ENCODE measurements at places on chromosomes 6 and 20.
A peak's percentile ranks its signal among the peaks of the same experiment; 100 is the strongest.

- DNase-seq: no peak
Observed at GRCh38 chr6:147738099-147738498, 229.6 kb downstream of the SAMD5 start.

DNA sequence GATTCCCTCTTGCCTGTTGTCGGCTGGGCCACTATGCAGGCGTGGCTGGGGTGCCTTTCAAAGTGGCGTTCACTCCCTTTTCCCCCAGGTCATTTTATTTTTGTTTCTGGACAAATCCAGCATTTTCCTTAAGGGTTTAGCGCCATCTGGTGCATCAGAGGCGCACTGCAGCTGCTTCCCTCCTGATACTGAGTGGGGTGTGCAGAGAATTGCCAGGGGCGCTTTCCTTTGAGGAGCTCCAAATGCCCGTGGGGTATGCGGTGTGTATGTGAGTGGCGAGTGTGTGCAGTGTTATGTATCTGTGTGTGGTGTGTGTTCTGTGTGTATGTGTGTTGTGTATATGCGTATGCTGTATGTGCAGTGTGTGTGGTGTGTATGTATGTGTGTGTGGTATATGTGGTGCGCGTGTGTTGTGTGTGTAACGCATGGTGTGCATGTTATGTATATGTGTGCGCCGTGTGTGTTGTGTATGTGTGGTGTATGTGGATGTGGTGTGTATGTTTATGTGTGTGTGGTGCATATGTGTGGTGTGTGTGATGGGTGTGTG lies 100.1 kb upstream of the AGPAT4 start:
- peak; percentile 58 for DNase-seq

DNA sequence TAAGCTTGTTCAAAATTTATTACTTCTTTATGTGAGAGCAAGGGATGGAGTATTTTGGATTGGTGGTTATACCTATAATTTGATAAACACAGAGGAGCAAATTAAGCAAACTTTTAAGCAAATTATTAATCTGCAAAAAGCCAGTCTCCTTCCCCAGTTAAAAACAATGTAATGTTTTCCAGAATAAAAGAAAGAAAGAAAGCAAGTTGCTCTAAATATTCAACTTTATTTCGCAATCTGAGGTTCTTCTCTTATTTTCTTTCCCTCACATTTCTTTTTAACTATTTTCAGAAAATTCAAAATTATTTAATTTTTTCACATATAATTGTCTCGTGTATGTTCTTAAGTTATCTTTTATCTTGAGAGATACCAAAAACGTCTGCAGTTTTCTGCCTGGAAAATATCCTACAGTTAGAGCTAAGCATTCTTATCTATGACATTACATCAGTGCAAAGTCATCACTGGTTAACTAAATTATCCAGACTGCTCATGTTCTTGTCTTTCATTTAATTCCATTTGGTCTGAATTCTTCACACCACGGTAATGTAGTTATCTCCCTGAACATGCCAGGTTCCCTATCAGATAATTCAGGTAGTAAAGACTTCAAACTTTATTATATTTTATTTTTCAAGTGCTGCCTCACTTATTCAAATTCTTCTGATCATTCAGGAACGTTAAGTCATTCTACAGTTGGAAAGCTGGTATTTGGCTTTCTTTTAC lies 3.3 kb upstream of the CNKSR3 start:
- DNase-seq: no peak

- no peak for DNase-seq
Observed at GRCh38 chr6:117674503-117674902, 766 bp upstream of the NUS1 start.

DNA sequence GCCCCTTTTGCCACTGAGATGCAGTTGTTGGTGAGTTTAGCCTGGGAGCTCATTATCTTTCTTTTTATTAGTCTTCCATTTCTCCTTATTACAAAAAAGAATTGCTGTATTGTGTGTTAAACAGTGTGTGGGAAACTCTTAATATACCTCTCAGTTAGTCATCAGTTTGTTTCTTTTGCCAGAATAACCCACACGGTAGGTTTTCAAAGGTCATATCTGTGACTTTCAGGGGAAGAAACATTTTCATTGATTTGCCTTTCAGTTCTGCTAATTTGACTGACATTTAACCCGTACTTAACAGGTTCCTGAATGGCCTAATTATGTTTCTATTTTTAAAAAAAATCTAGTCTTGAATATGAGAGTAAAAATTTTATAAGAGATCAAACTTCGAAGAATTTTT lies 145.3 kb downstream of the KHDC1L start:
- no peak for DNase-seq

DNA sequence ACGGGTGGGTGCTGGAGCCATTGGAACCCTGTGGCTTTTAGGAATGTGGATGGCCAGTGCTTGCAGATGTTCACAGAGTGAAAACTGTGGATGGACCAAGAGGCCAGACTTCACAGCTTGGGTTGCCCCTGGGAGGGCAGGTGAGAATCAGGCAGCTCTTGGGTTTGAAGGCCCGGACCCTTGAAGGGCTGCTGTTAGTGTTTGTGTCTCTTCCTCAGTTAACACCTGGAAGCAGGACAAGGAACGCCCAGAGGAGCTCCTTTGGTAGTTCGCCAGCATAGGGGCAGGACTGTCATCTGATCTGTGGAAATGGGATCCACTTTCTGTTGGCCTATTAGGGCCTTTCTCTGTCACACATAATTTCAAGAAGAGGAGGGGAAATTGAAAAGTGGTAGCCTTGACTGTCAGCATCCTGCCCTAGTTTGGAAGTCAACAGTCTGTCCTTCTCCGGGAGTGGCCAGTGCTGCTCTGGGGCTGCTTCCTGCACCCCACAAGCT lies 43.6 kb downstream of the RIOK1 start:
- DNase-seq: no peak

DNA sequence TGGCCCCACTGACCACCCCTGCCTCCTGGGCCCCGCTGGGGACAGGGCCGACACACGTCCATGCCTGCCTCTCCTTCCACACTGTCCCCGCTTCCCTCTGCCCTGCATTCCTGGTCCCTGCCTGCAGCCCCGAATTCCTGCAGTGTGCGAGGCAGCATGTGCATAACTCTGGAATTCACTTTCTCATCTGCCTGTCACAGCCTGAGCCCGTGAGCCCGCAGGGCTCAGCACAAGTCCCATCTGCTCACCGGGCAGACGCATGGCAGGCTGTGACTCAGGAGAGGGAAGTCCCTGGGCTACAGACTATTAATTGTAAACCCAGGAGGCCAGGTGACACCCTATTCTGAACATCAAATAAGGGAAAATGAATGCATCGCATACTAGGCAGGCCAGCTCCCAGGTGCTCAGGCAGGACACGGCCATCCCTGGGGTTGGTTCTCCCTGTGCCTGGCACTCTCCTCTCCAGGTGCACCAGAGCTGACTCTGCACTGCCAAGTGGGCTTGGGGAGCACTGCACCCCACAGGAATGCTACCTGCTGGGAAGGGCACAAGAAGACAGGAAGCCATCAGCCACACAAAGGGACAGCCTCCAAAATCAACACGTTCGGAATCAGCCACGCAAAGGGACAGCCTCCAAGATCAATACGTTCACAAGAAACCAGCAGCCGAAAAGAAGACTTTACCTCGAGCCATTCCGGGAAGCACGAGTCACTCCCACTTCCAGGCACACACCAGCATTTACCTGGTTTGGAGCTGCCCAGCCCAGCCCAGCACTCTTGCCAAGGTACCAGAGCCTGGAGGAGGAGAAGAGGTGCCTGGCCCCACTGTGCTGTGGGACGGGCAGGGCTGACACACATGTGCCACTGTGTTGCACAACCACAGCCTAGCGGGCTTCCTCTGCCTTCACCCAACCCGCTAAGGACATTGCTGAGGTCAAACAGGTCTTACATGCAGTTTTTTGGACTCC lies 65.9 kb downstream of the DLL1 start:
- DNase-seq: peak; percentile 76

DNA sequence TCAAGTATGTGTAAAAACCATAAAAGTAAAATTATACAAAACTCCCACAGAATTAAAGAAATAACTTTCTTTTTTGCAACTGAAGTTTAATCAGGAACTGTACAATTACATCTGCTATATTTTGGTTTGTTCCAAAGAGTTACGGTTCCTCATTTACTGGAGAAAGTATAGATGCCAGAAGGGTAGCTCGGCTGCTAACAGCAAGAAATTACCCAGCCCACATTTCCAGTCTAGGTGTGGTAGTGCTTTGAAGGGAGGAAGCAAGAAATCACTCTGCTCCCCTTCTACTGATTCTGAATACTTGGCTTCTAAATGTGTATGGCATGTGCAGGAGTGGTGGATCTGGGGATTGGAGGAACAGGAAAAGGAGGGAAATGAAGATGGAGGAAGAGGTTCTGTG lies 441.3 kb downstream of the CDC5L start:
- no peak for DNase-seq

GRCh38 chr6:31568537-31568961 lies 3.5 kb upstream of the LTA start:
- DNase-seq: no peak

GRCh38 chr20:31713312-31714273 lies 9.1 kb downstream of the BCL2L1 start:
- no peak for DNase-seq

DNA sequence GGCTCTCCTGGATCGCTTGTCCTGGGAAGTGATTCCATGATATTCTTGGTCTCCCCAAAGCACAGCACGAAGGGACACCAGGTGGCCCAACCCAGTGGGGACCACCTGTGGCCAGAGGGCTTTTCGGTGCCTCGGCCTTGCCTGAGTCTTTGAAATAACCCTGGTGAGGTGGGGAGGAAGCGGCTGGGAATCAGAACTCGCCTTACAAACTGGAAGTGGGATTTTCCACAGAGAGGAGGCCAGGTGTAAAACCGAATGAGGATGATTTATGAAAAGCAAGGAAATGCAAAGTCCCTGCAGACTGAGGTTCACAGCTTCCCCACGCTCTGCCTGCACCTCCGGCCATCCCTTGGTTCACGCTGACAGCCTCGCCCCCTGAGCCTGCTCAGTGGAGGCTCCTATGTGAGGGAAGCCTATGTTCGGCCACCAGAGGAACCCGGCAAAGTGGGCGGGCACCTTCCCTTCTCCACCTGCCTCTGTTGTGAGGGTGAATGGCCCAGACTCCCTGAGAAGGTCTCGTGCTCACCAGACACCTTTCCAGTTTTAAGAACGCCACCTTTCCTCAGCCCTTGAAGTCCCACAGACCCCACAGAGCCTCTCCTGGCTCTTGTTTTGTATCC lies 133.8 kb upstream of the CST7 start:
- DNase-seq: no peak

- DNase-seq: no peak
Observed at GRCh38 chr6:155278319-155279049, 14.7 kb downstream of the CLDN20 start.

DNA sequence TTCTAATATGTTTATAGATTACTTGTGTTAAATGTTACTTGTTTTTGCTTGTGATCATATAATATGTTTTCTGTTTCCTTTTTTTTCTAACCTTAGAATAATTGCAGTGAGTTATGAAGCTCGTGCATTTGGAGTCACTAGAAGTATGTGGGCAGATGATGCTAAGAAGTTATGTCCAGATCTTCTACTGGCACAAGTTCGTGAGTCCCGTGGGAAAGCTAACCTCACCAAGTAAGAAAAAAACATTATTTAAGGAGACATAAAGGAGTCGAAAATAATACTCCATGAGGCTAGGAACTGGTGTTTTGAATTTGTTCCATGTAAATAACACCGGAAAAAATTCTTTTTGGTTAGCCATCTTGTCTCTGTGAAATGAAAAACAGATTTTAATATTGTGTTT lies 6.9 kb downstream of the POLH start:
- no peak for DNase-seq

DNA sequence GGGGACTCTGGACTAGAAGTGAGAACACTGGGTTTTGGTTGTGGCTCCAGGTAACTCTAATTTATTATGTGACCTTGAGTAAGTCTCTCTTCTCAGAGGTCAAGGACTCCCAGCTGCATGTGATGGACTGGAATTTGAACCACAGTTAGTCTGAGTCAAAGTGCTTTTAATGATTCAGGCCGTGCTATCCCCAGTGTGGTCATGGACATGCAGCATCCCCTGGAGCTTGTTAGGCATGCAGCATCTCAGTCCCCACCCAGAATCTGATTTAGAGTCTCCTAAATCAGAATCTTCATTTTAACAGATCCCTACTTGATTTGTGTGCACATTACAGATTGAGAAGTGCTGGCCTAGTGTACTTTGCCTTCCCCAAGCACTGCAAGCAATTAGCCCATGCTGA lies 74.2 kb downstream of the TOX2 start:
- no peak for DNase-seq

- DNase-seq: no peak
Observed at GRCh38 chr6:158008864-158009113, 27.1 kb downstream of the SYNJ2 start.

GRCh38 chr20:24340933-24341332 lies 128.5 kb upstream of the SYNDIG1 start:
- no peak for DNase-seq

- no peak for DNase-seq
Observed at GRCh38 chr6:164694386-164694785, 615.0 kb downstream of the C6orf118 start.

All from NCI-H1417 (cell line).